Dermis blood vessel endothelial cell (primary cell): ENCODE measurements at places on chromosomes 2 and 18.

GRCh38 chr2:158805936-158806335 lies 10.8 kb downstream of the DAPL1 start:
- DNase-seq: no peak

DNA sequence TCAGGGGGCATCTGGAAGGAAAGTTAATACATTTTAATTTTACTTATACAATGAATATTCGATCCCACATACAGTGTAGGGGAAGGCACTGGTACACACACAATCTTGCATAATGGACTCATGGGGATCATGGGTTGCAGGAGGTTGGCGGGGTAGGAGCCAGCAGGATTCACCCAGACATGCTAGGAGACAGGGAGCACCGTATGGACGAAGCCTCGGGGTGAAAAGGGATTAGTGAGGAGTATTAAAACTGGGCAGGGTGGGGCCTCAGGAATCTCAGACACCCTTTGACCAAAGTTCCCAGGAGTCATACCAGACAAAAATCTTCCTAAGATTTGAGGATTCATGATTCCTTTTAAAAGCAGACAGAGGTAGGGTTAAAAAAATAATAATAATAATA lies 140.8 kb downstream of the BCL11A start:
- DNase-seq: no peak

- DNase-seq: no peak
Observed at GRCh38 chr18:80176334-80177073, 67.4 kb downstream of the ADNP2 start.

GRCh38 chr2:76953733-76954347 lies 568.3 kb downstream of the LRRTM4 start:
- DNase-seq: peak; percentile 6

GRCh38 chr2:218020281-218020680 lies 17.5 kb upstream of the TNS1 start:
- no peak for DNase-seq

DNA sequence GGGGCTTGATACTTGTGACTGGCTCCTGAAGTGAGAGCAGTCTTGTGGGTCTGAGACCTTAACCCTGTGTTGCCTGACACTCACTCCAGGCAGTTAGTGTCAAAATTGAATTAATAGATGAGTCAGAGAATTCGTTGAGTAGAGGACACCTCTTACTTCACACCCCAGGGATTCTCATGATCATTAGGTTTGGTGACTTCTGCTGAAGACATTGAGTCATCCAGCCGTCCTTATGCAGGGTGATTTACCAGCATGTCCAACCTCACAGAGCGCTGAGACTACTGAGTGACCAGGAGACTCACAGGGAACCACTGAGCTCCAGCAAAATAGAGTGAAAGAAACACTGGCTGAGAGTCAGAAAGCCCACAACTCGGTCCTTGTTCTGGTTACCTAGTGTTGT lies 36.0 kb upstream of the EVA1A start:
- no peak for DNase-seq

DNA sequence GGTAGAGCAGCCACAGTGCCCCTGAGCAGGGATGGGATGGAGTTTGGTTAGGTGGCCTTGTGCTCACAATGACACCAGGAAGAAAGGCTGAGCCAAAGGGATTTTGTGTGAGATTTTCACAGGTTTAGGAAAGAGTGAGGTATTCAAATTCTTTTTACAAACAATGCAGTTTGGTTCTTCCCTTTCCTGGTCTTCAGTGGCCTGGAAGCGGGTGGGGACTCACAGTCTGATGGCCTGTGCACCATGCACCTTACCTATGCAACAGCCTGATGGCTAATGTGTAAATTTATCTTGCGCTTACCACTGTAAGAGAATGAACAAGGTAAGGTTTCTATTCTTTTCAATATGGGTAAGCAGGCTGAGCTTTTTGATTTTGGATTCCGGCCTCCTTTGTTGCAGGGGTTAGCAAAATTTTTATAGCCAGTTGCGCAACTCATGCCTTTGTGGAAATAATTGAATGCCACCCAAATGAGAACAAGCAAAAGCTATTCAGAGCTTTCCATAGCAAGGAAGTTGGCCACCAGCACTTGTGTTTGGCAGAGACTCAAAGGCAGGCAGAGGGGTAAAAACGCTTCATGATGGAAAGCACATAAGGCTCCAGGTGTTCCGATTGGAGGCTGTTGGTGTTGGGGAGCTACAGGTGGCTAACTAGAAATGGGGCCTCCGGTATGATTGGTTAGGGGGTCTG lies 23.8 kb upstream of the IL1R2 start:
- no peak for DNase-seq

- DNase-seq: peak; percentile 31
Observed at GRCh38 chr2:151560289-151560688, 150.6 kb downstream of the RIF1 start.

- no peak for DNase-seq
Observed at GRCh38 chr2:65786007-65786717, 353.8 kb upstream of the SPRED2 start.

DNA sequence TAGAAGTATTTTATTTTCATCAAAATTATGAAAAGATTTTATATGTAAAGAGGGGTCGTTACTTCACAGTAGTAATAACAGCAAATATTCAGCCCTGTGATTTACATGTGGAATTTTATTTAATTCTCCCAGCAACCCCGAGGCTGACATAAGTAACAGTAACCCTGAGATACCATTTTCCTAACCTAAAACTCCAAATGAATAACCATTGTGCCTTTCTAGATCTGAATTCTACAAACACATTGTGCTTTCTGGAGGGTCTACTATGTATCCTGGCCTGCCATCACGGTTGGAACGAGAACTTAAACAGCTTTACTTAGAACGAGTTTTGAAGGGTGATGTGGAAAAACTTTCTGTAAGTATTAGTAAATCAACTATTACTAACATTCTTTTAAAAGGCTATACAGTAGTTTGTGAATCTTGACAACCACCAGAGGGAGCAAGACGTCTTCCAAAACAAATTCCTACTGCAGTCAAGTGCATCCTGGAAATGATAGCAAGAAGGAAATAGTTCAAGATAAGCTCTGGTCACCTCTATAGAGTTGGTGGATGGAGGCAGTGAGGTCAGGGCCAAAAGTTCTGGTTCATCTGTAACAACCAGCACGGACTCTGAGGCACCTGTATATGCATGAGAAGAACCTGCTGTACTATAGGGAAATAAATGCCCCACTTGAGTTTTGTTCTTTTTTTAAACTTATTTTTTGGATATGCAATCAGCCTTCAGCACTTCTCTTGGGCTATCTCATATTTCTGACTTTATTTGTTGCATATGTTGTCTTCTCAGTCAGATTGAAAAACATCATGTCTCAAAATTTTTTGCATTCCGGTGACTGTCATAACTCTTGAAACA lies 37.4 kb downstream of the ACTR2 start:
- peak; percentile 89 for DNase-seq

DNA sequence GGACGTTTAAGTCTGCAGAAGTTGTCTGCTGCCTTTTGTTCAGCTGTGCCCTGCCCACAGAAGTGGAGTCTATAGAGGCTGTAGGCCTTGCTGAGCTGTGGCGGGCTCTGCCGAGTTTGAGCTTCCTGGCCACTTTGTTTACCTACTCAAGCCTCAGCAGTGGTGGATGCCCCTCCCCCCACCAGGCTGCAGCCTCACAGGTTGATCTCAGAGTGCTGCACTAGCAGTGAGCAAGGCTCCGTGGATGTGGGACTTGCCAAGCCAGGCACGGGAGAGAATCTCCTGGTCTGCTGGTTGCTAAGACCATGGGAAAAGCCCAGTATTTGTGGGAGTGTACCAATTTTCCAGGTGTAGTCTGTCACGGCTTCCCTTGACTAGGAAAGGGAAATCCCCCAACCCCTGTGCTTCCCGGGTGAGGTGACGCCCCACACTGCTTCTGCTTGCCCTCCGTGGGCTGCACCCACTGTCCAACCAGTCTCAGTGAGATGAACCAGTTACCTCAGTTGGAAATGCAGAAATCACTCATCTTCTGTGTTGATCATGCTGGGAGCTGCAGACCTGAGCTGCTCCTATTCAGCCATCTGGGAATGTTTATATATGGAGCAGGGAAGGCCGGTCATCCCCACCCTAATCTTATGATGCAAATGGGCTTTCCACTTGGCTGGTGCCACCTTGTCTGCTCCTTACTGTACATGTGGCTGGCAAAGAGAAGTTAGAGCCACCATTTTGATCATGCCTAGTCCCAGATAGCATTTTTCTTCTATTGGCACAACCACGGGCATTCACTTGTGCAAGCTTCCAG lies 156.9 kb upstream of the ITGA6 start:
- no peak for DNase-seq
